ENCODE measurements at places on chromosomes 2 and 18.

DNA sequence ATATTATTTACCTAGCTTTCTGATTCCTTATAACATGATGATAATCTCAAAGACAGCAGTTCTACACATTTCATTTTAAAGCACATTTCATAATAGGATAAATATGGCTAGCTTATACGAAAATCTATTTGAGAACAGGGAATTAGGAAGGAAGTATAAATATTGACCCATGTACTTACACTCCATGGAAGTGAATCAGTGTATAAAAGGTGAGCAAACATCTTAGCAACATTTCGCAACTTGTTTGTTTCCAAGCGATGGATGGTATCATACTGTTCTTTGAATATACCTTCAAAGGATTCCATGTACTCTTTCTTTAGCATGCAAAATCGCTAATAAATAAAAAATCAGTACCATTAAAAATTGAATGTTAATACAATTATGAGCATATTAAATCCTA, 53.1 kb downstream of the CWC22 start:
- no peak for DNase-seq

DNA sequence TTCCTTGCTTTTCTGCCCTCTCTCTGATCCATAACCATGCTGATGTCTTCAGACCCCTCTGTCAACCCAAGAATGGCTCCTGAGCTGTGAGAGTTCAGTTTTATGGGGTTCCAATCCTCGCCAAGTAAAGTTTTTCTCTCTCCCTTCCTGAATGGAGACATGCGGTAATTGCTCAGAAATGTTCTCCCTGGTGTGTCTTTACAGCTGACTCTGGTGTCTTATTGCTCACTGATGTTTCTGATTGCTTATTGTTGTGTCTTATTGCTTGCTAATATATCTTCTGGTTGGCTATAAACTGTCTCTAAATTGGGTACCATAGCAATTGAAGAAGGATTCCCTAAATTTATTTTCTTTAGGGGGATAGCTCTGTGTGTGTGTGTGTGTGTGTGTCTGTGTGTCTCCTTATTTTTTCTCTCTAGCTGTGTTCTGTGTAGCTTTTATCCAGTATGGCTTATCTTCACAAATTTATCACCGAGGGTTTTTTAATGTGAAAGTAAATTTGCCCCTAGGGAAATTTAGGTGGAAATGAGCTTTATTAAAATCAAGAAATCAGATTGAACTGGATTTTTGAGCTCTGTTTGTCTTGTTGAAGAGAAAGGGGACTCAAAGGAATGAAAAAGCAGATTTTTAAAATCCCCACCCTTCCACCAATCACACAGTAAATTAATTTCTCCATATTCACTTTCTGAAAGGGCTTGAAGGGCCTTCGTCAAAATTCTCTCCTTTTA, 19.5 kb downstream of the MGAT5 start:
- no peak for DNase-seq

GRCh38 chr2:860259-860855, 90.3 kb upstream of the SNTG2 start:
- no peak for DNase-seq

GRCh38 chr2:101382442-101382841, 4.9 kb downstream of the CREG2 start:
- DNase-seq = no peak

DNA sequence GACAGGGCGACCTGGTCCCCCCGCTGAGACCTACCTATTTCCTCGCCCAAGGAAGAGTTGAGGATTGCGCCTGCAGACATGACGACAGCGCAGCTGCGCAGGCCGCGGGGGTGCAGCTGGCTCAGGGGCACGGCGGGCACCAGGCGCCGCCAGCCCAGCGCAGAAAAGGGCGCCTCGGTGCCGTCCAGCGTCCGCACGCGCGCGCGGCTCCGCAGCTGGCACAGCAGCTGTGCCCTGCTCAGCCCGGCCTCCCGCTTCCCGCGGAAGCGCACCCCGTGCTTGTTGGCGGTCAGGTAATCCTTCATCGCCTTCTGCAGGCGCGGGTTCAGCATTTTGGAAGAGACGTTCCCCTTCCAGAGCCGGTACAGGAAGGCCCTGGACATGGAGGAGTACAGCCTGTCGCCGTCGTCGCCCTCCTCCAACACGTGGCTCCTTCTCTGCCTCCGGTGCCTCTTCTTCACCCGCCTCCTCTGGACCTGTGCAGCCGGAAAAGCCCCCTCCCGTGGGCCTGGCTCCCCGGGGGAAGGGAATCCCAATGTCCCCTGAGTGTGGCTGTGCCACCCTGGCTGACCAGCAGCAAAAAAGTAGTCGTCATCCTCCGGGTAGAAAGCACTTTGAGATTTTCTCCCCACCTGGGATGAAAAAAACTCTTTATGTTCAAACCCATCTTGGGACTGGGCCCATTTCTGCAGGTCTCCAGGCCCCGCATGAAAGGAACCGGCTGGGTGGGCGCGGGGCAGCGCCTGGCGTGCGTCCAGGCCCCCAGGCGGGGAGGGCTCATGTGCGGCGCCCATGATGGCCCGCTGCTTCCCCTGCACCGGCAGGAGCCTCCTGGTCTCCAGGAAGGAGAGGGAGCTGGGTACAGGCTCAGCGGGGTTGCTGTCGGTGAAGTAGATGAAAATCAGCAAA, 42.7 kb downstream of the ST6GAL2 start:
- DNase-seq = no peak
